ENCODE measurements at places on chromosomes 5 and 9.

DNA sequence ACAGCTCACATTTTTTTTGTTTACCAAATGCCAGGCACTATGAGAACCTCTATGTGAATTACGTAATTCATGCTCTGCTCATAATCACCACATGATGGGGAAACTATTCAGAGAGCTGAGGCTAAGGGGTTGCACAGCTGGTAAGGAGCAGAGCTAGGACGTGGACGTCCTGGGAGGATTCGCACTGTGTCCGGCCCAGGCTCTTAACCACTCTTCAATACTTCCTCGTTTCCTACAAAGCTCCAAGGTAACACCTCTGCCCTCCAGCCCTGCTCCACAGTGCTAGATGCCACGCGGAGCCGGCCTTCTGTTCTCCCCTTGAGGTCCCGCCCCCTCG is 8.7 kb downstream of the PHF19 start:
- DNase-seq: no peak

GRCh38 chr5:153713943-153714342 is 223.5 kb downstream of the GRIA1 start:
- DNase-seq: no peak

- DNase-seq: no peak
These were observed 5.5 kb upstream of the DBN1 start for GRCh38 chr5:177478711-177479646.

- no peak for DNase-seq
These were observed 11.0 kb downstream of the SPINK14 start for GRCh38 chr5:148179234-148179824.

DNA sequence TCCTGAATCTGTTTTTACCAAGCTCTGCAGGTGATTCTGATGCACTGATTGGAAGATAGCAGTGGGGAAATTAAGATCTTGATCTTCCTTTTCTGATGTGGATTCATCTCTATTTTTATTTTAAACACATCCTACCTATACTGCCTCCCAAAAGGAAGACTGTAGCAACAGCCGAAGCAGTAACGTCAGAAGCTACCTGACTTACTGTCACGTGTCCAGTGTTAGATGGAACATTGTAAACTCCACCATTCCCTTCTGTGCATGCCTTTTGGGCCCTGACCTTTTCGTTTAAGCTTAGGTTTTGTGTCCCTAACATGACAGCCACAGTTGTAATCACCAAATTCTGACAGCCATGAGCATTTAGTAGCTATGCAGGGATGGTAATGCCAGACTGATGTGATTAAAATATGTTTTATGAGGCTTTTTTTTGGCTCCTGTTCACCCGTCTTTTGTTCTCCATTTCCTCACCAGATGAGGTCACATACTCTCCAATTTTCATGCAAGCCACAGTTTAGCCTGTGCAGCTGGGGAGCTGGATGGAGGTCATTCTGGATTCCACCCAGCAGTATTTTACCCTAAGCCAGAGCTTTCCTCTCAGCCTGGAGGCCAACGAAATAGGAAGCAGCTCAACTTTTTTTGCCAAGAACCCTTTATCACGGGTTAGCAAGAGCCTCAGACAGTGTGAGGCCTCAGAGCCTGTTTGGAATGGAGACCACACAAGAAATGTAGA is 15.6 kb upstream of the FOXD1 start:
- DNase-seq: no peak

- no peak for DNase-seq
These were observed 6.6 kb downstream of the FLT4 start for GRCh38 chr5:180642779-180643178.

- no peak for DNase-seq
These were observed 63.6 kb upstream of the TNPO1 start for GRCh38 chr5:72752909-72753308.

- peak; percentile 95 for DNase-seq
These were observed at the start of gene IRX2 for GRCh38 chr5:2751592-2752021. IRX2 (minus strand) TSS chr5:2751677; CDS start chr5:2751413, 264 bp downstream.

DNA sequence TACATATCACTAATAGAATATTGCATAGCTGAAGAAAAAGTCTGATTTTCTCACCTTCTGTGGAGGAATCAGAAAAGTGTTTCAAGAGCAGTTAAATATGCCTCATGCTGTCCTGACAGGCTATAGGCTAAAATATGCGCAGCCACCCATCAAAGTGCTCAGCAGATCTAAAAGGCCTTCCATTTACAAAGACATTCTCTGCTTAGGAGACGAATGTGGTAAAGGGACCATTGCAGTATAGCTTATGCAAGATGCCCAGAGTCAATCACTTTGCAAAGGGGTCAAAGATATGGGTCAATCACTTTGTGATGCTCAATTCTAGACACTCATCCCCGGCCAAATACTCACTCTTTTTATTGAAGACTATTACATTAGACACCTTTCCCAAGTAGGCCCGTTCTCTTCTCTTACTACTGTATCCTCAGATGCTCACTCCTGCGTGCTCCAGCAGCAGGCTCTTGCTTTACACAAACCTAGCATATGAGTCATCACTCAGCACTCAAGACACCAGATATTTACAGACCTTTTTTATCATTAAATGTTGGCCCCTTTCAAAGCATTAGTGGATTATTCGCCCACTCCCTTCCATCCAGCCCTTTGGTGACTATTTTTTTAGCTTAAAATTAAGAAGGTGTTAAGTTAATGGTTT is 568.2 kb upstream of the CDH18 start:
- DNase-seq: no peak

- no peak for DNase-seq
These were observed 167.0 kb downstream of the FGF18 start for GRCh38 chr5:171586436-171586835.

DNA sequence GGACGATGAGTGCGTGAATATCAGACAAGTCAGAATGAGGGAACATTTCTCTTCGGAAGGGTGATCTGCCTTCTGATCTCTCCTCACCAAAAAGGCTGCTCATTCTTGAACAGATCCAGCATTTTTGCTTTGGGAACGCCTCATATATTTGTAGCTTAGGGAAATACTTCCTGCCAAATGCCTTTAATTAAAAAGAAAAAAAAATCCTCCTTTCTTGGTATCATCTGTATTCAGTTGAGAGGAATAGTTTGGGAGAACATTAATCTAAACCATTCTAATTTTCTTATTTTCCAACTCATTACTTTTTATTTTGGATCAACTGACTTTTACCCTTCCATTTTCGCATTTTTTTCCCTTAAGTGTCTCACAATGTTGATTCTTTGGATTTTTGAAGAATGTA is 163.4 kb downstream of the SNX18 start:
- no peak for DNase-seq

DNA sequence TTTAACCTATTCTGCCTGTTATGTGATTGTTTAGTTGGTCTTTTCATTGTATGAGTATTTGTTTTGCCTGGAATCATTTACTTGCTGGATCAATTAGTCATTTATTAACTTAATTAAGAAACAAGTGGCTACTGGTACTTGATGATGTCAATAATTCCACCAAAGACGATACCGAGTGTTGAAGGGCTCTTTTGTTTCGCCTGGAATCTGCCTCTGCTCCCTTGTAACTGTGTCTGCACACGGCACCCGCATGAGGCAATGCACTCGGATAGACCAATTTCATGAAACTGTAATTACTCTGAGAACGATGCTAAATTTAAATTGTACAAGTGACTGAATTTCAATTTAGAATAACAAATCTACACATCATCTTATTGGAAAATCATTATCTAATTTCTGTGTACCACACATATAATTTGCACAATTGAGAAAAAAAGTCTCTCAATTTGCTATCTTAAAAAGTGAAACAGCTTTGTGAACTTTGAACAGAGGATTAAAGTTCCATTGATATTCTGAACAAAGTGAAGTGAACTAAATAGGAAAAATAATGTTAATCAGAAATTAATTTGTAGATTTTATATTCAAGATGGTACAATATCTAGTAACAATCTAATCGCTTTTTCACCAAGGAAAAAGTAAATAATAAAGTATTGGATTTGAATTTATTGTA is 143.2 kb downstream of the CTNND2 start:
- no peak for DNase-seq

DNA sequence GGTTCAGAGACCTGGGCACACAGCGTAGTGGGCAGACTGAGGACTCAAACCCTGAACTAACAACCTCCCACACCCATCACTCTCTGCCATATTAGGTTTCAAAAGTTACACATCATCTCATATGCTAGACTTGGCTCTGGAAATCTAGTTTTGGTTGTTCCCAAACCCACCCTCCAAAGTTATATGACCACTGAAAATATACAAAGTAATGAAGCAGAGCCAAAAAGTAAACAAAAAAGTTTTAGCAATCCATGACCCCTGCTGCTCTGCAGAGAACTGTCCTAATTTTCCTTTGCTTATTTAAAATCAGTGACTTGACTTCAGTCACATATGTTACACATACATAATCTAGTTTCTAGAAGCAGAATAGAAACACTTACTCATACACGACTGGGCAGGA is 155.6 kb upstream of the TAS2R1 start:
- no peak for DNase-seq

DNA sequence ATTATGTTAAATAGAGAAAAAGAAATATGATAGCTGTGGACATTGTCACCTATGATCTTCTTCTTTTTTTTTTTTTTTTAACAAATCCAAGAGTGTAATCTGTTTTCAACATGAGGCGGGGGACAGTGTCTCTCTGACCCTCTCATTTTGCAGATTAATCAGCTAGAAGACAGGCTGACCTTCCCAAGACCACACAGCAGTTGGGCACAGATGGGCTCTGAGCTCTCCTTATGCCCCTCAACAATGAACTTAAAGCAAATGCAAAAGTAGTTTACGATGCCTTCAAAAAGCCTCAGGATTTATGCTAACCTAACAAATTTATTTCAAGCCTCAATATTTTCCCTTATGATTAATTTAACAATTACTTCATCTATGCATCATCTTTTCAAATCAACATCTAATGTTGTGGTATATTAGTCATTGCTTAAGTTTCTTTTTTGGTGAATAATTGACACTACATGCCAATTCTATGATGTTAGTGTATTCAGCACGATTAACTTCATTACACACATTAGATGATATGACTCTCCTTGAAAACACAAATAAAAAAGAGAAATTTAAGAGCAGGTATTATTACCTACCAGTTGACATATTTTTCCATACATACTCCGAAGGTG is 7.4 kb downstream of the NFIL3 start:
- no peak for DNase-seq

DNA sequence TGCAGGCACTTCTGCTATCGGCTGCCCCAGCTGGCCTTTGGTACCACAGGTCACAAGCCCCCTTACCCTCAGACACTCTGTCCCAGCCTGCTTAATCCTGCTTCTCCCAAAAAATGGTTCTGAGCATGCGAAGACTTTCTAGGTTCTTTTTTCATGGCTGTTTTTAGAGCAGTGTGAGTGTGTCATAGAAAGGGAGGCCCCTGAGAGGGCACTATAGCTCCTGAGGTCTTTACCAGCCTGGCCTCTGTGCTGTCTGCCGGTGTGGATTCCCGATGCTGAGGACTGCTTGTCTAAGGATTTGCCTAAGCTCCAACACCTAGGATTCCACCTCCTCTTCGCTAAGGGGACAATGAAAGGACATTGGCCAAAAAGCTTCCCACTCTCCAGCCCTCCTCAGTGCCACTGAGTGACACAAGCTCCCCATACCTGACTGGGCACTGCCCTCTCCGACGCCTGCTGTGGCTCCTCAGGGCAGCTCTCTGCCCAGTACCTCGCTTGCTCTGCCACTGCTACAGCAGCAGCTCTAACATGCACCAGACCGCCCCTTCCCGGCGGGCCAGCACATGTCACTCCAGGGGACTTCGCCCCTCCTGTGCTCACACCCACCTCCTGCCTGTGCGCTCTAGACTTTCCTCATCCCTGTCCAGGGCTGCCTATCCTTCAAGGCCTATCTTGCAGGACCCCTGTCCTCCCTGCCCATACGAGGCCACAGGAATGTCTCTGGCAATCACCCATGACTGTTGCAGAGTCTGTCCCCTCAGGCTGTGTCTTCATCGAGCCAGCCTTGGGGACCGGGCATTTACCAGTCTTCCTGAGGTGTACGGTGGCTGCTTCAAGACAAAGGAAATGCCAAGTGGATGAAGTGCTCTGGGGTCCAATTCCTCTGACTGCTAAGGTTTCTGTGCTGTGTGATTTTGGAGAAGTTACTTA is 21.0 kb downstream of the MACROH2A1 start:
- no peak for DNase-seq

DNA sequence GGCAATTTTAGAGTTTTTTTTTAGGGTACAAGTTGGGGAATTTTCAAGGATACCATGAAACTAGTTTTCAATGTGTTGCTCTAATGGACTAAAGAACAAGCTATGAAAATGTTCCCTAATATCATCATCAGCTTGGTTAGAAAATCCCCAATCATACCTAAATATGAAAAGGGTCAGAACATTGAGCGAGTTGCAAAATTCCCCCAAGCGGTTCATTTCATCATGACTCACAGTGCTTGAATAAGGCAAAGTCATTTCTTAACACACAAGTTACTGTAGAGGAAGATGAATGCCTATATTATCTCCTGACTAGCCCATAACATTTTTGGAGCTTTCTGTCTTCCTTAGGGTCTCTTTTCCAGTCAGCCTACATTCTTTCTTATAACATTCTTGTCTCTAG is 62.7 kb downstream of the ST8SIA4 start:
- no peak for DNase-seq

- peak; percentile 78 for DNase-seq
These were observed 8.7 kb downstream of the RANBP6 start for GRCh38 chr9:6006749-6007057.

DNA sequence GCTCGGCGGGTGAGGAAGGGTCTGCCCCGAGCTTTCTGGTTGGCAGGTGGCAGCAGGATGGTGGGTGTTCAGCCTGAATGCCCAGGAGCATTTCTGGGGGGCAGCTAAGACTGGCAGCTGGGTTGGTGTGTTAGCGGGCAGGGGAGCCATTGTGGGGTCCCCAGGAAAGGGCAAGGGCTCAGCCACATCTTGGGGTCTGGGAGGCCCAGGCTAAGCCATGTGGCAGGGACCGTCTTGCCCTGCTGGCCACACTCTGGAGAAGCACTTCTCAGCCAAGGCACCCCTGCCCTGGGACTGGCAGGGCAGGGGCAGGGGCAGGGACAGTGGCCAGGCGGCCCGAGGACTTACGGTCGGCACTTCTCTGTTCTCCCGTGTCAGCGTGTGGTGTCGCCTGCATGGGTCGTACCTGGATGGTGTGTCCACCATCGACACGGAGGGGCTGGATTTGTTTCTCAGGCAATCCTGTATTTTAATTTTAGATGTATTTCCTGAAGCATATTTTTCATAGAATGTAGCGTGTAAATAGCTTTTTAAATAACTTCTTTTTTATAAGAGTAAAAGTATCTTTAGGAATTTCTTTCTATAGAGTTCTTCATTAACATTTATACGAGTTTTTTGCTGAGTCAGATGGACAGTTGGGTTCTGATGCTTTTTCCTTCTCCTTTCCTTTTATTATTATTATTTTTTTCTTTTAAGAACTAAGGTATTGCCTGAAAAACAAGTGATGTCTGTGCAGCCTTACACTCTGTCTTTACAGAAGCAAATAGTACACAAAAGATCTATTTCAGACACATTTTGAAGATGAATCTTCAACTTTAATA is 102.0 kb downstream of the PHF2 start:
- no peak for DNase-seq

DNA sequence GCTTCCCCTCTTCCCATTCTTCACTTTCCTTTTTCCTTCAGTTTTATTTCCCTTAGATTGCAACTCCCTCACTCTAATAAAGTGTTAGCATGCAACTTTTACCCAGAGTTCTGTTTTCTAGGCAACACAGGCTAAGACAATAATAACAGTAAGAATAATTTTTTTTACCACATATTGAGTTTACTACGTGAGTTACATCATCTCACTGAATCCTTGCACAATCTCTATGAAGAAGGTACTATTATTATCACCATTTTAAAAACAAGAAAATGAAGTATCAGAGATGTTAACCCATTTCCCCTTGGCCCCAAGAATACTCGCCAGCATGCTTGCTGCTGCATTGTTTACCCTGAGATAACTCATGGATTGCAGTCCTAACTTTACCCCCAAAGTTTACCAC is 53.7 kb upstream of the SMIM32 start:
- no peak for DNase-seq

Measured in NCI-H187 (cell line).